ENCODE measurements at places on chromosomes 2 and 18.

DNA sequence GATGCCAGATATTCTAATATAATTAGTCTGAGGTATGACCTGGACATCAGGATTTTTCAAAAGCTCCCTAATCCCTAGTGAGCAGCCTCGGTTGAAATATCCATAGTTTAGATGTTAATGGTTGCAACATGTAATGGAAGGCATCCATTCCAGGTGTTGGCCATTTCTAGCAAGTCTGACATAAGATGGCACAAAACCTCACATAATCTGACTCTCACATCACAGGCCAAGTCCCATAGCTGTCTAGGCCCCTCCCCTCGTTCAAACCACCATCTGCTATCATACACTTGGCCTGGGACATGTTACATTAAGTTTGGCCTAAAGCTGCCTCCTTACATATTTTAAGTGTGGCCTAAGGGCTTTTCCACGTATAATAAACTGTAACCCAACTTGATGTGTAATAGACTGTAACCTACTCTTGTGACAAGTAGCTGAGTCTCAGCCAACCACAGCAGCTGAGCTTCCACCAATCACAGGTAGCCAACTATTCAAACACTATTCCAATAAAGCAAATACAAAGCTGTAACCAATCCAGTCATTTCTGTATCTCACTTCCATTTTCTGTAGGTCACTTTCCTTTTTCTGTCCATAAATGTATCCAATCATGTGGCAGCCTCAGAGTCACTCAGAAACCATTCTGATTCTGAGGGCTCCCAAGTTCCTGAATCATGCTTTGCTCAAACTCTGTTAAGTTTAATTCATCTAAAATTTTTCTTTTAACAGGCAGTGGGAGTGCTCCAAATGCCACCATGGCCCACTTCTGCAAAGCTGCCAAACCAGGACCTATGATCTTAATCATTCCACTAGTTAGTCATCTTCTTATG lies 59.4 kb downstream of the ADD2 start:
- no peak for DNase-seq

DNA sequence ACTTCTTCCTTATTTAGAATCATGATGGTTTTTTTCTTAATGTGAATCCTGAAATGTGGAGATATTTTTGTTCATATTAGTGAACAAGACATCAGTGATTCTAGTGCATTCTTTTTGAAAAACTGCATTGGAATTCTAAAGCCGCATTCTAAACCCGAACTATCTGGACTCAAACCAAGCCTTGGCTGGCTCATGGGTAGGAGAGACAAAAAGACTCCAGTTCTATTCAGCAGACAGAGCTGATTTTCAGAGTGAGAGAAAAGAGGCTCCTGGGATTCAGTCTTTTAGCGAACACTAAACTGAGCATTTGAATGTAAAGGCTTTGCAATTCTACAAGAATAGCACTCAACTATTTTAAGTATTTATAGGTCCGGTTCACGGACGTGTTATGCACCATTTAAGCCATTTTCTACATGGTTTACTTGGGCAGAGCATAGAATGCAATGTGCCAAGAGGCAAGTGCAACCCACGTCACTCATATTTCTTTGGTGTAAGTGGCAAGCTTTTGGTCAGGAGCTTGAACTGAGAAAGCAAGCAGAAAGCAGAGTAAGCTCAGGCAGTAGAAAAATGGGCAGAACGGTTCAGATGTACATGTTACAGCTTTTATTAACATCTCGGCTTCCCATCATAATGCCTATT lies 227.3 kb upstream of the RAB12 start:
- no peak for DNase-seq

GRCh38 chr2:237674731-237675276 lies 47.4 kb downstream of the LRRFIP1 start:
- DNase-seq: peak; percentile 62

DNA sequence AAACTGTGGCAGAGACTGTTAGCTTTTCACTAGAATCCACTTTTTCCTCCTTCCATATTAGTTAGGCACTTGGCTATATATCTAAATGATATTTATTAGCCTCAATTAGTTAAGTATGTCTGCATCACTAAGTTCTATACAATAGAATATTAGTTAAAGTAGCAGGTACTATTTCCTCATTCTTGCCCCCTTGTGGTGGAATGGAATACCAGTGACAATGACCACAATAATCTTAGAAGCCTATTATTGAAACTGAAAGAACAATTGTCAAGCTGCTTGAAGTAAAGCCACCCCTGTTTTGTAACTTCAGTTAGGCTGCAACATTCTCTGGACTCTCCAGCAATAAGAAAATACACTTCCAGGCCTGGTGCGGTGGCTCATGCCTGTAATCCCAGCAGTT lies 476.3 kb upstream of the VWC2L start:
- DNase-seq: no peak

GRCh38 chr2:56522605-56523089 lies 338.9 kb downstream of the CCDC85A start:
- no peak for DNase-seq

DNA sequence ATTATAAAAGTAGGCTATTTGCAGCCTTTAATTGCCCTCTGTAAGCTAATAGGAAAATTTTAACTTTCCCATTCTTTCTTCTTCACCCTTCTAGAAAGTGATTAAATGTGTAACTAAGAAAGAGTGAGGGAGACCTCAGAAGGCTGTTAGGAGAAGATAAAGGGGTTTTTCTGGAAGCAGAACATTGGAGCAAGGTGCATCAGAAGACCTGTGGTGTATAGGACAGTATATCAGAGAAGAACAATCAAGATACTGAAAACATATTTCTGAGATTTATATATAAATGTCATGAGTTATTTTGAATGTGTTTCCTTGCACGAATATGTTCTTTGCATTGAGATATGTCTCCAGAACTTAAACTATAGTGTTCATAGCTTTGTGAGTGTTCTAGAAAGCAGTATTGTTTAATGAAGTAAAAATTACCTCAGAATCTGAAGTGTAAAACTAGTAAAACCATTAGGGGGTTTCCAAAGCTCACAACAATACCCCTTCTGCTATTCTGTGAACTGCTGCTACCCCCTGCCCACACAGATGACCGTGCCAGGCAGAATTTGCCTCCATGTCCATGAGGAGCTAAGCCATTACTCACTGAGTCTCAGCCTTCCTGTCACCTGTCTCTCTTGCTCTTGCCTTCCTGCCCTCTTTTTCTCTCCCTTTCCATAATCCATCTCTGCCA lies 537.9 kb downstream of the EPHA4 start:
- no peak for DNase-seq

Measured in stimulated activated CD4-positive, alpha-beta T cell treated with anti-CD3 and anti-CD28 coated beads, TNF-alpha, amount 100 ng/mL, for 4 hours (primary cell).